ENCODE measurements at places on chromosomes 2 and 18.

DNA sequence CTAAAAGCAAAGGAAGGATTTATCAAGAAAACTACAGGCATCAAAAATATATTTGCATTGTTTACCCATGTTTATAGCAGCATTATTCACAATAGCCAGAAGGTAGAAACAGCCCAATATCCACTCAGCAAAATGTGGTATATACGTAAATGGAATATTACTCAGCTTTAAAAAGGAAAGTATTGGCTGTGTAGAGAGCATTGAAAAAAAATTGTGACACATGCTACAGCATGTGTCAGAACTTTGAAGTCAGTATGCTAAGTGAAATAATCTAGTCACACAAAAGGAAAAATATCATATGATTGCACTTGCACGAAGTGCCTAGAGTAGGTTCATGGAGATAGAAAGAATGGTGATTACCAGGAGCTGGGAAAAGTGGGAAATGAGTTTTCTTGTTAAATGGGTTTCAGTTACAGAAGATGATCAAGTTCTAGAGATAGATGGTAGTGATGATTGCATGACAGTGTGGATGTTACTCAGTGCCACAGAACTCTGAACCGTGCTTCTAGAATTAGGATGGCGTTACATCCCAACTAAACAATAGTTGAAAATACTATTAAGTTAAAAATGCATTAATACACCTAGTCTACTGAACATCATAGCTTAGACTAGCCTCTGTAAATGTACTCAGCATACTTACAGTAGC, 20.1 kb downstream of the ANKRD12 start:
- DNase-seq, result no peak

DNA sequence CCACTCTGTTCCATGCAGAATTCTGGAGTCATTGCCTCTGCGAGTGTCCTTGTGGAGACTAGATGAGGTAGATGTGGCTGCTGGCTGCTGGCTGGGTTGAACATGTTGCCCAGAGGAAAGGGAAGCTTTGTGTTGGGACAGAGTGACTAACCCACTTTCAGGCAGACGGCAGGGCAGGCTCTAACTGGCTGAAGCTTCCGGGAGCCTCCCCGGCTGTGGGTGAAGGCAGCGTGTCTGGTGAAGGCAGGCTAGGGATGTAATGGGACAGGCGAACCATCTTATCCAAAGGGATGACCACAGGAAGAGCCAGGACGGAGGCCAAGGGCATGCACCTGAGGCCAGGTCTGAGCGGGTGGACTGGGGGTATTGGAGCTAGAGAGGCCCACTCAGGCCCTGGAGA, 16.0 kb downstream of the ASPRV1 start:
- no peak for DNase-seq

DNA sequence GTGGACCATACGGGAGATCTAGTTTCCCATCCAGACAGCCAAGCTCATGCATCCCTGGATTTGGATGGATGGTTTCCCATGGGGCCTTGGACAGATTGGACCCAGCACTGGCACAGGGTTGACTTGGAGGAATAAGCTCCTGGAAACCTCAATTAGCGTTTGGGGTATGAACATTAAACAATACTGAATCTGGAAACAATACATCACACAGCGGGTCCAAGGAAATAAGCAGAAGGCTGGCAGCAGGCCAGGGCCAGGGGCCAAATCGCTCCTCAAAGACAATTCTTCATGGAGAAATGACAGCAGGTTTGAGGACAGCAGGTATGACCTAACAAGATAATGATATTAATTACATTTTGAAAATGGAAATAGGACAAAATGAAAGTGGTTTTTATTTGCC, 540.6 kb downstream of the RIT2 start:
- DNase-seq, result no peak

DNA sequence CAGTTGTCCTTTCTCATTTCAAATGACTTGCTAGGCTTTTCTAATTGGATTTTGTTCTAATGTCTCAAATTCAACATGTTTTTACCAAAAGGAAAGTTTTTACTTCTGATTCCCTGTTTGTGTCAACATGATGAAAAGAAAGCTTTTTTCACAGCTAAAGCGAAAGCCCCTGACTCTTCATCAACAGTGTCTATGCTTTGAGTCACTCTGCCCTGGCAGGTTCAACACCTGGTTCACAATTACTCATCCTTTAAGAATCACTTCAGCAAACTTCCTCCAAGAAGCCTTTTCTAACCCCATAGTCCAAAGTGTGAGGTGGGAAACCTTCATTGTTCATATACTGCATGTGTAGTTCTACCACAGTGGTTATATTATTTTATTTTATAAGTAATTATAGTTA, 7.6 kb upstream of the DSG2 start:
- peak; percentile 38 for DNase-seq

GRCh38 chr18:44884431-44884830, 203.7 kb downstream of the SETBP1 start:
- DNase-seq, result no peak
